Neuronal stem cell (in vitro differentiated cells): ENCODE measurements at places on chromosomes 3 and 15.

- H3K27me3 ChIP-seq: no peaks in the 10 kb centered on the region
- DNase-seq: no peak
- H3K4me3 ChIP-seq: no peak overlapping the region
- no peak overlapping the region for H3K27ac ChIP-seq
These were observed 19.3 kb downstream of the ALCAM start for GRCh38 chr3:105385819-105386508.

GRCh38 chr3:46960081-46960701 lies 16.4 kb downstream of the CCDC12 start:
- H3K36me3 ChIP-seq: peaks cover 3% of the 10 kb centered on the region
- no peak for DNase-seq
- peak overlapping the region; percentile 18 for H3K27ac ChIP-seq

GRCh38 chr3:71398157-71398836 lies 185.2 kb downstream of the FOXP1 start:
- no peaks in the 10 kb centered on the region for H3K36me3 ChIP-seq
- H3K4me1 ChIP-seq: no peaks in the 10 kb centered on the region
- H3K27me3 ChIP-seq: no peaks in the 10 kb centered on the region
- H3K4me3 ChIP-seq: no peak overlapping the region

DNA sequence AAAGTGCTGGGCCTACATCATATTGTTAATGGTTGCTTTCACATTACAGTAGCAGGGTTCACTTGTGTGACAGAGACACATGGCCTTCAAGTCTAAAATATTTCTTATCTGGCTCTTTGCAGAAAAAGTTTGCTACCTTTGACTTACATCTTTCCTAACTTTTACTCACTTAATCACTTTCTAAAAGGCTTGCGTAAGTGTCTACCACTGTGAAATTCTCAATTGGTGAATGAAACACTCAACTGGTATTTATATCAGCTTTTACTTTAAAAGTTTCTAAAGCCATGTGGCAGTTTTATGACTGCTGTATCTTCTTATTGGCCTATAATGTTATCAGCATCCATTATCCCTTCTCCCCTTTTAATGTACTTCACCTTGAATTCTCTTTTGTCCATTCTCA lies 554.5 kb downstream of the ZIC1 start:
- peaks cover 4% of the 10 kb centered on the region for H3K4me1 ChIP-seq
- no peaks in the 10 kb centered on the region for H3K36me3 ChIP-seq
- no peak overlapping the region for H3K27ac ChIP-seq
- no peaks in the 10 kb centered on the region for H3K27me3 ChIP-seq

- no peaks in the 10 kb centered on the region for H3K4me1 ChIP-seq
- no peaks in the 10 kb centered on the region for H3K36me3 ChIP-seq
- H3K27ac ChIP-seq: no peak overlapping the region
- H3K27me3 ChIP-seq: no peaks in the 10 kb centered on the region
- H3K4me3 ChIP-seq: no peak overlapping the region
These were observed 18.8 kb downstream of the STX19 start for GRCh38 chr3:94009608-94010007.

GRCh38 chr15:52241489-52241888 lies 50.3 kb upstream of the GNB5 start:
- no peaks in the 10 kb centered on the region for H3K27me3 ChIP-seq
- H3K4me3 ChIP-seq: no peak overlapping the region
- peaks cover 11% of the 10 kb centered on the region for H3K36me3 ChIP-seq

- H3K27me3 ChIP-seq: no peaks in the 10 kb centered on the region
- DNase-seq: no peak
- H3K4me3 ChIP-seq: peak overlapping the region; percentile 87
- peak overlapping the region; percentile 71 for H3K27ac ChIP-seq
These were observed 1.7 kb downstream of the KLHL24 start for GRCh38 chr3:183637106-183637486.

- DNase-seq: no peak
- peaks cover 8% of the 10 kb centered on the region for H3K4me1 ChIP-seq
- H3K27ac ChIP-seq: no peak overlapping the region
- H3K4me3 ChIP-seq: no peak overlapping the region
These were observed 23.0 kb downstream of the NEO1 start for GRCh38 chr15:73075160-73075859.

GRCh38 chr3:119388577-119388976 lies 74.8 kb downstream of the TMEM39A start:
- H3K4me3 ChIP-seq: no peak overlapping the region
- no peak overlapping the region for H3K27ac ChIP-seq
- H3K4me1 ChIP-seq: peaks cover 2% of the 10 kb centered on the region
- no peak for DNase-seq
- no peaks in the 10 kb centered on the region for H3K36me3 ChIP-seq
- no peaks in the 10 kb centered on the region for H3K27me3 ChIP-seq

- no peak overlapping the region for H3K27ac ChIP-seq
- no peak for DNase-seq
- H3K4me1 ChIP-seq: no peaks in the 10 kb centered on the region
These were observed 49.5 kb downstream of the NUP210 start for GRCh38 chr3:13370609-13371008.

- peaks cover 14% of the 10 kb centered on the region for H3K27me3 ChIP-seq
- no peak overlapping the region for H3K4me3 ChIP-seq
These were observed 5.1 kb upstream of the SPINT1 start for GRCh38 chr15:40838756-40839155.

GRCh38 chr3:10542518-10542917 lies 37.1 kb upstream of the ATP2B2 start:
- H3K27ac ChIP-seq: no peak overlapping the region
- no peak overlapping the region for H3K4me3 ChIP-seq
- no peaks in the 10 kb centered on the region for H3K36me3 ChIP-seq
- DNase-seq: no peak

DNA sequence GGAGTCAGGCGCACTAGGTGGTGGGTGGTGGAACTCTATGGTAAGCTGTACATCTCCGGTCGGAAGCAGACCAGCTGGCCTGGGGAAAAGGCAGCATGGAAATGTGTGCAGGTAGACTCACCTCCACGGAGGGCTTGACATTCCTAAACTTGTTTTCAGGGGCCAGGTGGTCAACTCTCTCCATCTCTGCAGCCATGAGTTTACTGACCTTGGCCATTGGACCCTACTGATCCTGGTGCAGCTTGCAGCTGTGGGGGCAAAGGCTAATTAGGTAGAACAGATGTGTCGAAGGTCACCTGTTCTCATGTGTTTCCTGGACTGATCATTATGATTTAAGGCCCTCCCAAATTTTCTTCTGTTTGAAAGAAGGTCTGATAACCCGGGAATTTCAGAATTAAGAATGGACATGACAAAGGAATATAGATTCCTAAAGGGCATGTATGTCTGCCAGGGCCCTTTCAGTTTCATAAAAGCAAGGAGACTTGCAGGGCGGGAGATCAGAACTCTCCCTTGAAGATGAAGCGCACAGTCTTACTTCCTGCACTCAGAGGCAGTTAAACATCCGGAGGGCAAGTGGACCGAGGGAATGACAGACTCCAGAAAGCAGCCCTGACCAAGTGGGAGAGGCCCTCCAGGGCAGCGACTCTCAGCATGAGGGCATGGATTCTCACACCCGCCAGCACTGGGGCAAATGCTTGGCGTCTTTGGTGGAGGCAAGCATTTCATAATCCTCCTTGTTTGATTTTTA lies 56.1 kb upstream of the CMTM7 start:
- H3K36me3 ChIP-seq: no peaks in the 10 kb centered on the region
- H3K4me3 ChIP-seq: no peak overlapping the region
- H3K4me1 ChIP-seq: peaks cover 6% of the 10 kb centered on the region
- no peaks in the 10 kb centered on the region for H3K27me3 ChIP-seq
- DNase-seq: no peak

- peak; percentile 23 for DNase-seq
- no peak overlapping the region for H3K27ac ChIP-seq
- H3K27me3 ChIP-seq: no peaks in the 10 kb centered on the region
- H3K36me3 ChIP-seq: peaks cover 2% of the 10 kb centered on the region
- no peak overlapping the region for H3K4me3 ChIP-seq
- H3K4me1 ChIP-seq: peaks cover 2% of the 10 kb centered on the region
These were observed 111.7 kb downstream of the NUP210 start for GRCh38 chr3:13308380-13308801.

DNA sequence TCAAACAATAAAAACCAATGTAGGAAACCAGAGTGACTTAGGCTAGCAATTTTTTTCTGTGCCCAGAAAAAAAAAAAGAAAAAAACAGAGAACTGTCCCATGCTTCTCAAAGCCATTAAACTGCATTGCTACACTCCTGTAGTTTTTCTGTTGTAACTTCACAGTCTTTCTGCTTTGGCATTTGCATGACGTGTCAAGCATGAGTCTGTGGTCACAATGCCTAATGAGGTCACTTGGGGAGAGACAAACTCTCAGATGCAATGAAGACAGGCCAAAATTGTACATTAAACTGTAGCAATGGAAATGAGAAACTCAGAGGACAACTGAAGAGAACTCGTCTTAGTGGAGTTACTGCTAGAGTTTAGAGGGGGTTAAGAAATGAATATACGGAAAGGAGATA lies 30.8 kb downstream of the CCDC80 start:
- H3K27ac ChIP-seq: no peak overlapping the region
- H3K4me1 ChIP-seq: peaks cover 4% of the 10 kb centered on the region
- no peak overlapping the region for H3K4me3 ChIP-seq
- DNase-seq: no peak

GRCh38 chr3:12347301-12347700 lies 58.4 kb downstream of the PPARG start:
- H3K27ac ChIP-seq: no peak overlapping the region
- H3K36me3 ChIP-seq: no peaks in the 10 kb centered on the region
- H3K4me1 ChIP-seq: no peaks in the 10 kb centered on the region
- no peak overlapping the region for H3K4me3 ChIP-seq
- DNase-seq: no peak

GRCh38 chr3:54986294-54986693 lies 58.4 kb upstream of the LRTM1 start:
- no peak overlapping the region for H3K27ac ChIP-seq
- H3K4me3 ChIP-seq: no peak overlapping the region
- no peaks in the 10 kb centered on the region for H3K27me3 ChIP-seq
- DNase-seq: no peak

DNA sequence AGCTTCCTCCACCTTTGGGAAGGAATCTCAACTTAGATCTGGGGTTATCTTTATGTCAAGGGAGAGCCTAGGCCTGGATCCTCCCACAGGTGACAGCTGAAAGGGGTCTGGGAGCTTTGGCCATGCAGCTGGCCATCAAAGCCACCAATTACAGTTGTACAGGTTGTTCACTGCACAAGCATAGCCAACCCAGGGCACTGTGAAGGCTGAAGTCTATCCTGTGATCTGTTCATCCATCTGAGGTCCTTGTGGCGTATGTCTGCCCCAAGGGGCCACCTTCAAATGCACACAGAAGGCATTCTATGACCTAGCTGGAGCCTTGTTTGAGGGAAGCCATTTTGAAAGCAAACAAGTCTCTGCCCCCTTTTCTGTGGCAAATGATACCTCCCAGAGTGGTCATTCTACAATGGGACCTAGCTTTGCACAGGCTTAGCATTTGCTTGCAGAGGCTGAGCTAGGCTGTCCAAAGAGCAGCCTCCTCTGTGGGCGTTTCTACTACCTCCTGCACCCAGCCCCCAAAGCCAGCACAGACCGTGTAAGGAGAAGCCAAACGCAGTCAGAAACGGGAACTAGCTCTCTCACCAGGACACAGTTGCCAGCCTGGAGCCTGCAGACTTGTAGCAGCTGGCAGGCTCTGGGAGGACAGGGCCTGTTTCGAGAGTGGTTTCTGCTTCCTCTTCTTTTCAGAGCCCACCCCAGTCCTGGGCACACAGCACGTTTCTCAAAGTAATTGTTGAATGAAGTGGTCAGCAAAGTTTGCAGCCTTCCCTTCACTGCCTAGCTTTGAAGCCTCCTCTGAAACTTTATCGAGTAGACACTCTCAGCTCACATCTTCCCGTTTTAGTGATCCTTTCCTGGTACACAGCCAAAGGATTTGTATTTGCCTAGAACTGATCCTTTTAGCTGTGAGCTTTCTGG lies 157.3 kb upstream of the SMAD3 start:
- H3K27ac ChIP-seq: no peak overlapping the region
- no peak overlapping the region for H3K4me3 ChIP-seq
- DNase-seq: no peak
- H3K4me1 ChIP-seq: peaks cover 9% of the 10 kb centered on the region
- H3K27me3 ChIP-seq: peaks cover 13% of the 10 kb centered on the region

DNA sequence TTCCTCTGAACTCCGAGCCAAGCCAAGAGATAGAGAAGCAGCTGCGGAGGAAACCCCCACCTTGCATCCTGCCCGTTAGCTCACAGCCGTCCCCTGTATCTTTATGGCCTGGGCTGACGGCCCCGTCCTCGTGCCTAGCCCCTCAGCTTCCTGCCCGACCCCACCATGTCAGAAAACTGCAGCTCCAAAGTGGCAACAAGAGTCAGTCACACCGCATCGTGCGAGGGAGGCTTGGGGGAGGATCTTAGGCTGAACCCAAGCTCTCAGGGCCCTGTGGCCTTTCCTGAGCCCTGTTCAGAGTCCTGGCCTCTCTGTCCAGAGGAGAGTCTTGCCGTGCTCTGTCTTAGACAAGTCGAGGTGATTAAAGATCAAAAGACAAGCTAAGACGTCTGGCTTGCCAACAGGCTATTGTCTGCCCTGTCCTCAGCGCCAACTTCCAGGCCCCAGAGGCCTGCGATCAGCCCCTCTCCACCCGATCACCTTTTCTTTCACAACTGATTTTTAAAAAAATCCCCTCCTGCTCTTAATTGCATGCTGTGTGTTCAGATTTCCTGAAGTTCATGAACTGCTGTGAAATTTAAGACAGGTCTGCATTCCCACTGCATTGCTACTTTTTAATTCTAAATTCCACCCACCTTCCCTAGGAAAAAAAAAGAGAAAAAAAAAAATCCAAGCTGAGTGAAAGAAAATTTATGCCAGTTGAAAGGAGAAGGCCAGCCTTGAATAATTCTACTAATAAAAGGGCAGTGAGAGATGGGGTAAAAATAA lies 89.7 kb upstream of the WNT5A start:
- no peaks in the 10 kb centered on the region for H3K36me3 ChIP-seq
- no peak overlapping the region for H3K27ac ChIP-seq
- no peak for DNase-seq
- no peaks in the 10 kb centered on the region for H3K27me3 ChIP-seq

GRCh38 chr15:63475707-63476106 lies 28.7 kb upstream of the USP3 start:
- no peak for DNase-seq
- H3K4me1 ChIP-seq: peaks cover 16% of the 10 kb centered on the region
- no peaks in the 10 kb centered on the region for H3K36me3 ChIP-seq
- no peak overlapping the region for H3K4me3 ChIP-seq
- H3K27ac ChIP-seq: no peak overlapping the region

GRCh38 chr3:188084752-188085583 lies 69.0 kb upstream of the LPP start:
- no peaks in the 10 kb centered on the region for H3K4me1 ChIP-seq
- H3K27me3 ChIP-seq: no peaks in the 10 kb centered on the region
- no peak overlapping the region for H3K4me3 ChIP-seq
- no peak overlapping the region for H3K27ac ChIP-seq
